NCI-H2107 (cell line): ENCODE measurements at places on chromosomes 3 and 15.

DNA sequence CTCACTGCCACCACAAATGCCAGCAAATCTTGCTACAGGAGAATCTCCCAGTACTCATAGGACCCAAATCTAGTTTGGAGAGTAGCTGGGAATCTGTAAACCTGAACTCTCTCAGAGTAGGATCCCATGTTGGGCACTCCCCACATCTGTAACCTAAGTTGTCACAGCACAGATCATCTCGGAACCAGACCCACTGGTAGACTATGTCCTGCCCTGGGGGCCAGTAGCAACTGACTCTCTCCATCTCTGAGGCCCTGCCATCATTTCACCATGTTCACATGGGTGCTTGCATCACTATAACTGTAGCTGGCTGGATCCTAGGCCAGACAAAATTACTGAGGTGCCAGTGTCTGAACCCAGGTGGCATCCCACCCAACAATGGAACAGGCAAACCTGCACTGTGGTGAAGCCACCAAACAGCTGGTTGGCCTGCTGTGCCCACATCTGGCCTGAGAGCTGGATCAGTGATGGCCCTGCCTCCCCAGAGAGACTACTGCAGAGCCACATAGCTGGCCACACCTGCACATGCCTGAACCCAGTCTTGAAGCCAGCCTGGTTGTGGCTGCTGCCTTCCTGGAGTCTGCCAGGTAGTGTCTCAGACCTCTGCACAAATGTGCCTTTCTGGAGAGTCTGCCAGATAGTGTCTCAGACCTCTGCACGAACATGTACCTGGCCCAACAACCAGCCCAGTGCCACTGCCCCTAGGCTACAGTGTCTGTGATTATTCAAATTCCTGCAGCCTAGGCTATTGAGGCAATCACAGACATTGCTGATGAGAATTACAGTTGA, 82.0 kb downstream of the ISL2 start:
- no peak for DNase-seq

- no peak for DNase-seq
Observed at GRCh38 chr15:70478251-70478990, 284.9 kb downstream of the UACA start.

GRCh38 chr3:106124818-106125217, 256.0 kb upstream of the CBLB start:
- DNase-seq: no peak

GRCh38 chr3:23159929-23160328, 43.2 kb upstream of the UBE2E2 start:
- no peak for DNase-seq

DNA sequence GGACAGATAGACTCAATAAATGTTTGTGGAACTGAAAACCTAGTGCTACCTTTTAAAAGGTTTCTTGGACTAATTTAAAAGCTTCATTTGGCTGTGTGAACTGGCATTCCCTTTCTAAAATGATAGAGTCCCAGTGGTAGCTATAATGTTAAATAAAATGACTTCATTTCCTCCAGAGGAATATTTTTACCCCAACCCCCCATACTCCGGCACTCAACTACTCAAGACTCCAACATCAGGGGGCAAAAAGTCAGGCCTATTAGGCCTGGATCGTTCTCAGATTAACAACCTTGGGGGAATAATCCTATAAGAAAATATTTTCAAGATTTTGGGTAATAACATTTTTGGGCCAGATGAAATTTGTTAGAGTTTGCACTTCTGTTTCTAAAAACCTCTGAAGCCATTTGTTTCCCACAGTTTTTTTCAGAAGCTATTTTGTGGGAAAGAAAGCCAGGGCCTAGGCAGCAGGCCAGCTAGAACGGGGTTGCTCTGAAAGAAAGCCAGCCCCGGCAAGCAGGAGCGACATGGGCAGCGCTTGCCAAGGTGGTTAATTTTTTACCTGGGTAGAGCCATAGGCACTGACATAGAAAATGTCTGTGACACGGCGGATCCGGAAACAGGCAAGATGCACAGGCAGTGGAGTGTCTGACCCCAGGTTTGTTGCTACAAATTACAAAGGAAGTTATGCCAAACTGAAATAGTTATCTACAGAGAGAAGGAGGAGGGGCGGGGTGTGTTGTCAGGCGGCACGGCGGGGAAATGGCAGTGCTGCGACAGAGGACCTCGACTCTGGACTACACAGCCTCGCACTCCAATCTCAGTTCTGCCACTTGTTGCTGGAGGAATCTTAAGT, 84.6 kb downstream of the MAGI1 start:
- no peak for DNase-seq

DNA sequence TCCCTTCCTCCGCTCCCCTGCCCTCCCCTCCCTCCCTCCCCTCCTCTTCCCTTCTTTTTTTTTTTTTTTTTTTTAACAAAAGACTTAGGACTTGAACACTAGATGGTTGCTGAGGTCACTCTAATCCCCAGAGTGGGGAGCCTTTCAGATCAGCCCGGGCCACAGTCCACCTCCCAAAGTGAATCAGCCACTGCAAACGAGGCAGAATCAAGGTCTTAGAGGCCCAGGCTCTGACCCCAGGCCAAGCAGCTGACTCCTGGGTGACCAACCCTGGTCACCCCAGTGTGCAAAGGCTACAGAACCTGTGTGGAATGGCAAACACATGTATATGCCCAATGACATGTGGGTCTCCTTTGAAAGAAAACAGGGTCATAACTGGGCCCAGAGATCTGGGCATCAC, 18.3 kb upstream of the EHD4 start:
- no peak for DNase-seq

DNA sequence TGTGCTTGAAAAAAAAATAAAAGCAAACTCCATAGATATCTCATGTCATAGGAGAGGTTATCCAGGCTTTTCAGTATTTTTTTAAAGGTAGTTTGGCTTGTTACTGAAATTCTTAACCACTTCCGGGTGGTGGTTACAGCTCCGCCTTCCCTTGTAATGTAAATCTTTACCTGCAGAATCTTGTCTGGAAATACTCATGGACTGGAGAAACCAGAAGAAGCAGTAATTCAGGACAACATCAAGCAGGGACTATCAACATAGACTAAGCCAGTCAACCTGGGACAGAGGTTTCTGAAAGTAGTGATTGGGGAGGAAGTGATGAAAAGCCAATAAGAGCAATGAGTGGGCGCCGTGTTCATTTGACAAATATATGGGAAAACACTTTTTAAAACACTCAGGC, 78.9 kb upstream of the SKOR1 start:
- no peak for DNase-seq

- no peak for DNase-seq
Observed at GRCh38 chr15:57651445-57651844, 55.1 kb upstream of the POLR2M start.

DNA sequence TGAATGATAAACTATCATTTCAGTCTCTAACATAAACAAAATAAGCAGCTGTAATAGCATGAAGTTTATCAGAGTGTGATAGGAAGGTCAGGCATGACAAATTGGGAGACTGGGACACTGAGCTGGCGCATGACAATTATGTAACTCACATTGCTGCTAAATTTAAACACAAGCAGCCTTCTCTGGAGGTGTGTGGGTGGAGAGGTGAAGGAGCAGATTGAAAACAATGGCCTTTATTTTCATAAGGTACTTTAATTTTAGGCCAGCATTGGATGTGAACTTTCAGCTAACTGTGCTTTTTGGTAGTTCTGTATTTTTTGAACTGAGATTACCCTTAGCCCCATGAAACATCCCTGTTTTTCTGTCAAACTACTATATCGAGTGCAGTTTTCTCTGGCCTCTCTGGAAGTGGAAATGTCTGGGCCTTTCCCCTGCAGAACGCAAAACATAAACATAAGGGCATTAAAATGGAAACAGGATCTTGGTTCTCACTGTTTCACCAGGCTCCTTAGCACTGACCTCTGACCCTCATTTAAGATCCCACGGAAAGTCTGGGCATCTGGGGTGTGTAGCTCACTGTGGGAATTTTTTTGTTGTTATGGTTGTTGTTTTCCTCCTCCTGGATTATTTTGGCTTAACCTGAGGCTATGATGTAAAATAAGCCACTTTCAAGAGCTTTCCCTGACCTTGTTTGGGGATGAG, 160.1 kb upstream of the DPH6 start:
- DNase-seq: no peak

DNA sequence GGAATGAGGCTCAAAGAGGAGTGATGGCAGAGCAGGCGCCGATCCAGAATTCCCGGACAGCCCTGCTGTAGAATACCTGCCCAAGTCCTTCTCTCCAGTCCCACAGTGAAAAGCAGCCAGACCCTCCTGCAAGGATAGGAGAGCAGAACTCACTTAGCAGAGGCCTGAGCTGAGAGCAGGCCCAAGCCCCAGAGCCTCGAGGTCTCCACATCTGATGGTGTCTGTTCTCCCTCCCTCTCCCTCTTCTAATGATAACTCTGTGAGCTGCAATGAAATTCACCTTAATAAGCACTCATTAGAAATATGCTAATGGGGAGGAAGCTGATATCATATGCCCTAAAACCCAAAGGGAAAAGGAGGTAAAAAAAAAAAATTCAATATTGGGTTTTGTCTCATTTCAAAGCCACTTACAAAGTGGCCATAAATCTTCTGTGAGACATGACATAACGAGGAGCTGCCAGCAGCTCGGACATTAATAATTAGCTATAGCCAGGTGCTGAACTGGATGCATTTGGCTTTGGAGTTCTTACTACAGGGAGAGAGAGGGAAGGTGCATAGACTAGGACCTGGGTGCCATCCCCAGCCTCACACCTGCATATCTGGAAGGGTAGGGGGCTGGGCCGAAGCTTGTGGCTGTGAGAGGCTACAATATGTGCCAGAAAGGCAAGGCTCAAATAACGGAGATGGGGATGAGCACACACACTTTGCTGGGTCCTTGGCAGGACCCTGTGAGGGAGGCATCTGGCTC, 108.4 kb downstream of the MEGF11 start:
- peak; percentile 41 for DNase-seq

DNA sequence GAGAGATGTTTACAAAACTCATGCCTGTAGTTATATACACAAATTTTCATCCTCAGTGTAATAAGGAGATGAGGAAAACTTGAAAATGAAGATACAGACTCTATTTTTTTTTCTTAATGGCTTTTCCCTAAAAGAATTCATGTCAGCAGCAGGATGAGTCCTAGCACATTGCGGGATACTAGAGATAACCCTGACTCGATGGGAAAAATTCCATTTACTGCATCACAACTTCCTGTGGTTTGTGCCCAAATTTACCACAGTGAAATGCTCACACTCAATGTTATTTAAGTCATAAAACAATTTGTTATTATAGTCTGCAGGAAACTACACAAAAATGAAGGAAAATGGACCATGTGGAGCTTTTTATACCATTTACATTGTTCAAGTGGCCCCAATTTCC, 581.9 kb upstream of the ZNF717 start:
- no peak for DNase-seq

GRCh38 chr15:46496491-46497115, 861.8 kb downstream of the SQOR start:
- no peak for DNase-seq

DNA sequence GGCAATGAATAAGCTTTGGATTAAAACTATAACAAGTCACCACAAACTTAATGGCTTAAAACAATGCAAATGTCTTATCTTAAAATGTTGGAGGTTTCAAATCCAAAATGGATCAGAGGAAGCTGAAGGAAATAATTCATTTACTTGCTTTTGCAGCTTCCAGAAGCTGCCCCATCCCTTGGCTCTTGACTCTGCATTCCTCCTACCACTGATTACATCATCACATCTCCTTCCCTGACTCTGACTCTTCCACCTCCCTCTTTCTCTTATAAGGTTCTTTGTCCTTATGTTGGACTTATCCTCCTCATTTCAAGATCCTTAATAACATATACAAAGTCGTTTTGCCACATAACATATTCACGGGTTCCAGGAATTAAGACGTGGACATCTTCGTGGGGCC, 982.8 kb upstream of the ROBO1 start:
- DNase-seq: no peak

GRCh38 chr15:52280326-52281084, 15.1 kb downstream of the MYO5C start:
- DNase-seq: no peak

GRCh38 chr3:69276884-69277283, 109.0 kb downstream of the FRMD4B start:
- DNase-seq: no peak

GRCh38 chr3:184748219-184749135, 36.6 kb upstream of the MAGEF1 start:
- DNase-seq: peak; percentile 76
